ENCODE measurements at places on chromosomes 5 and 9.

DNA sequence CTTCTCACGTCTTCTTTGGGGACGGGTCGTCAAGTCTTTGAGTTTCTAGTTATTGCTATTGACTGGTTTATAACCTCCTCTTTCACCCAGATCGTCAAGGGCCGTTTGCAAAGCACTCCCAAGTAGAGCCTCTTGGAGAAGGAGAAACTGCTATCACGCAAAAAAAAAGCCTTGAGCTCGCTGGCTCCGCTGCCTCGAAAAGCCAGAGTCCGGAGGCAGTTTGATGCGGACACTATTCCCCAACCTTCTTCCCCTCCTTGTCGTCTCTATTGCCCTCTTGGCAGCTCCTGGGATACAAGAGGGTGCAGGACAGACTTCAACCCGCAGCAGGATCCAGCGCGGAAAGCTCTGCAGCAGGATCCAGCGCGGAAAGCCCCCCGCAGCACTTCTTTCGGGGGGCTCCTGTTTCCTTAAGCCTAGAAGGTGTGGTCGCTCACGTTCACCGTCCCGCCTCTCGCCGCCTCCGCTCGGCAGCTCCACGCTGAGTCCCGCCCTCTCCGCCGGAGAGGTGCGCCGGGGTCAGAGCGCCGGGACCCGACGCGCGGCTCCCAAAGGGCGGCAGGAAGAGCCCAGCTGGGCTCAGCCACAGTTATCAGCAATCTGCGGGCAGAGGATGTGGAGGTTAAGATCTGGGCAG, at the start of gene PCDHAC1:
Gene PCDHAC1, plus strand, starts transcription at position 494 of the 637 bp plus-strand sequence. CDS start 594 bp downstream, outside the sequence.
- no peak for DNase-seq

DNA sequence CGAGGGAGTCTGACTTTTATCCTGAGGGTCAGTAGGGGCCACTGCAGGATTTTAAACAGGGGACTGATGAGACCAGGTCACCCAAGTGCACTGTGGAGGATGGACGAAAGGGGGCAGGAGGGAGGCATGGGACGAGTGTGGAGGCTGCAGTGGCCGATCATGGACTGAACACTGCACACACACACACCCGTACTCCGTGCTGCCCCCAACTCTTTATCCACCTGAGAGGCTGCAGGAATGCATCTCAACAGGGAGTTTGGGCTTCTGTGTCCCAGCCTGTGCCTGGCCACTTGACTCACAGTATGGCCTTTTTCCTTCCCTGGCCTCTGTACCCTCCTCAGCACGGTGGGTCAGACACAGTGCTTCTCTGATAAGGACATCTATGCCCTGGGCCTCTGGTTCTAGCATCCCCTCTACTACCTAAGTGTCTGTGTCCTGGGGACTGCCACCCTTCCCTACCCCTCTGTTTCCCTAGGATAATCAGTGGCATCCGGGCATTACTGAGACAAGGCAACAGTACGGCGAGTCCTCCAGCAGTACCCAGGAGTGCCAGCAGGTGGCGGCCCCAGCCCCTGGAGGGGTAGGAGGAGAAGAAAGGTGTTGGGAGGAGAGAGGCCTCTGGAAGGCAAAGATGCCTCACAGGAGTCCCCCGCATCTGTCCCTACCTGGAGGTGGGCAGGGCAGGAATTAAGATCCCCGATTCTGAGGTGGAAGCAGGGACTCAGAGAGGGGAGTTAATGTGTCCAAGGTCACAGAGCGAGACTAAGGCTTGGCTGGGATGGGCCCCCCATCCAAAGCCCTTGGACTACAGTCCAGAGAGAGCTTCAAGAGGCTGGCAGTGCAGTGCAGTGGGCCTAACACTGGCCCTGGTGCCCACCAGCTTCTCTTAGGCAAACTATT, 5.1 kb upstream of the CDX1 start:
- peak; percentile 11 for DNase-seq

- no peak for DNase-seq
Measured at GRCh38 chr5:51544031-51544785, 161.0 kb downstream of the ISL1 start.

GRCh38 chr5:141095263-141095641, 837 bp downstream of the PCDHB2 start:
- no peak for DNase-seq

- no peak for DNase-seq
Measured at GRCh38 chr9:32253731-32254130, 130.7 kb upstream of the ACO1 start.

DNA sequence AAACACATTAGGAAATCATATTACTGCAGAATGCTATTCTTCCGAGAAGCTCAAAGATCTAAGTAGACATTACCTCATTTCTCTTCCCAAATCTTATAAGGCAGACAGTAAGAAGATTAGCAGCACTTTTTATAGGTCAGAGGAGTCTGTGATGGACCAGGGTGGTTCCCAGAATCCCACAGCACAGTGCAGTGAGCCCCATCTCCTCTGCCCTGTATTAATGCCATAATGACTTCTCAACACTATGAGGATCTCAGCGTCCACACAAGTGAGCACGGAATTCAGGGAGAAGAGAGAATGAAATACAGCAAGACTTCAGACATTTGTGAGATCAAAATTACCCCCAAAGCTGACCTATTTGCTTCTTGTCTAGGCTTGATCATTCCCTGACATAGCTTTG, 49.9 kb downstream of the PRUNE2 start:
- no peak for DNase-seq

DNA sequence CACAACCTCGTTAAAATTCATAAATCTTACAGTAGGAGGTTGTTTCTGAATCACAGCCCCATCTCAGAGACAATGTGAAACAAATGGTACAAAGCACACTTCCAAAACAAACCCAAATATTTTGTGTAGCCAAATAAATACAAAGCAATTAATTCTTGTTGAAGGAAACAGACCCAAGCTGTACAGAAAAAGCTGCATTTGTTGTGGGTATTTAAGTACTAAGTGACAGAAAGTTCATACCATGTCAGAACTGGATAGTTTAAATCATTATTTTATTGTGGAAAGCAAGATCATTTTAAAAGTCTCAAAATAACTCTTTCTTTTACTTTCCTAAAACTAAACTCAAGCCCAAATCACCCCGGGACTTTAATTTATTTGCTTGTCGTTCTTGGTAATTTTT, 570.7 kb downstream of the ELAVL2 start:
- no peak for DNase-seq

GRCh38 chr5:16549491-16550206, 67.1 kb downstream of the RETREG1 start:
- DNase-seq = no peak

DNA sequence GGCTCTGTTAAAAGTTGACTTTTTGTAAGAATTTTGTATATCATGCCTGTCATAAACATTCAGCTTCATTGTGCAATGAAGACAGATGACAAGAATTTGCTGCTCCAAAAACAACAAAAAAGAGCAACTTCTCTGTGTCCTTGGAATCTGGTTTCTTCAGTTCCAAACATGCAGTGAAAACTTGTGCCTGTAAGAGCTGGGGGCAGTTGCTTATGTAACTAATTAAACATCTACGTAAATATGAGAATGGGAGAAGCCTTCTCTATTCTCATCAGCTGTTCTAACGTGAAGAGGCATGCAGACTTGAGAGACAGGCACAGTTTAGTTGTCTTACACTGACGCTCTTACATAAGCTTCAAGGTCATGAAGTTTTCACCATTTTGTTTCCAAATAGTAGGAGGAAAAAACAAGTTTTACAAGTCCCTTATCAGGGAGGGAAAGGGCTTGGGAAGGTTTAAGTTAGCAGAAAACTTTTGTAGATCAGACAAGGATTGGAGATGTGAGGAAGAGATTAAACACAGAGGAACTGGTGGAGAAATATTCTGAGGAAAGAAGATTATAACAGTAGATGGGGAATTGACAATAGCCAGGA, 170.4 kb downstream of the RFK start:
- no peak for DNase-seq

- no peak for DNase-seq
Measured at GRCh38 chr9:127705577-127706379, 1.0 kb upstream of the CFAP157 start.

DNA sequence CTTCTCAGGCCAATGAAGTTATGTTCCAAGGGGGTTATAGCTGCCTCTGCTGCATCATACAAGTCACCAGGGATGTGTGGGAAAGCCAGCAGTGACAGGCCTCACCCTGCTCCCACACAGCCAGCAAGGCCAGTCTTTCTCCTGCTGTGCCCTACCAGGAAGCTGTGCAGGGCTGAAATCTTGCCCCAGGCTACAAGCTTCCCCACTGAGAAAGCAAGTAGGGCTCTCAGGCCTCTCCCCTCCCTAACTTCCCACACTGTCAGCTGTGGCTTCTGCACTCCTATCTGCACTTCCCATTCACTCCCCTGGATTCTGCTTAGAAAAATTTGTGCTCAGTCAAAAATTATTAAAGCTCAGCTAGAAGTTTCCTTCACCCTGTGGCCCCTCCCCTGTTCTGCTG, 611.2 kb upstream of the ZNF608 start:
- DNase-seq = no peak

DNA sequence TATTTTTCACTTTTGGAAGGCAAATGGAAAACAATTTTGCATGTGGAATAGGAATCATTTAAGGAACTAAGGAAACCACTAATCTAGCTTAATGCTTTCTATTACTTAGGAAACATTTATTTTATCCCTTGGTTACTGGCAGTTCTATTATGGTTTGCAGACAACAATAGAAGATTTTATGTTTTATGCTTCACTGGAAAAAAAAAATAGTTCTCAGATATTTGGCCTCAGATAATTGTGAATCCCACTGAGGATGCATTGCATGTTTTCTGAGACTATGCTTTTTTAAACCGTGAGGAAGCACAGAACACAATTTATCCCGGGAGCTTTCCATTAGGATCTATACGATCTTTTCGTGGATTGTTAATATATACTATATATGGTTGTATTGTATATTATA, 356.9 kb downstream of the CSNK1G3 start:
- DNase-seq = no peak

- DNase-seq = no peak
Measured at GRCh38 chr9:79014929-79015699, 556.7 kb upstream of the TLE4 start.

- DNase-seq = no peak
Measured at GRCh38 chr9:89702401-89702800, 97.6 kb downstream of the GADD45G start.

- no peak for DNase-seq
Measured at GRCh38 chr9:69755205-69755604, 4.6 kb downstream of the PTAR1 start.

GRCh38 chr5:150593996-150594395, 46.5 kb upstream of the SYNPO start:
- no peak for DNase-seq

GRCh38 chr5:105460721-105461120, 1898.1 kb upstream of the NUDT12 start:
- DNase-seq = no peak

DNA sequence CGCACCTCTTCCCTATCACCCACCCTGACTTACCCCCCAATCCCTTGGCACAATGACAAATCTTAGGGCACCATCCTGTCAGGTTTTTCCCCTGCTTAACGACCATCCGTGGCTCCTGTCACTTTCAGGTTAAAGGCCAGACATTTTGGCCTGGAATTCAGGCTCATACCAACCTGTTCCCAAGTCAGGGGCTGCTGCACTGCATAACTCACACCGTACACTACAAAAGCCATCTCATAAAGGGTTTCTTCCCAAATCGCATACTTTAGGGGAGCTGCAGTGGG, 7.5 kb upstream of the AKNA start:
- no peak for DNase-seq

GRCh38 chr9:124110307-124110915, 98.8 kb downstream of the LHX2 start:
- no peak for DNase-seq

- DNase-seq = no peak
Measured at GRCh38 chr9:33429256-33429985, 18.0 kb downstream of the AQP3 start.

- no peak for DNase-seq
Measured at GRCh38 chr5:21181609-21182125, 1193.7 kb upstream of the CDH18 start.

GRCh38 chr9:121171236-121171635, 30.4 kb downstream of the RAB14 start:
- DNase-seq = no peak

GRCh38 chr5:67425514-67425913, 228.9 kb upstream of the CD180 start:
- DNase-seq = no peak

- DNase-seq = no peak
Measured at GRCh38 chr9:125227761-125228160, 13.4 kb downstream of the HSPA5 start.

GRCh38 chr5:67897431-67897830, 318.1 kb upstream of the PIK3R1 start:
- DNase-seq = no peak

GRCh38 chr9:114015607-114016006, 62.5 kb downstream of the AMBP start:
- no peak for DNase-seq

- DNase-seq = no peak
Measured at GRCh38 chr9:134337469-134337868, 11.2 kb downstream of the RXRA start.

- DNase-seq = no peak
Measured at GRCh38 chr5:132663771-132664695, 6.1 kb downstream of the IL13 start.

GRCh38 chr5:42974536-42974935, 65.6 kb downstream of the ANXA2R start:
- DNase-seq = no peak

DNA sequence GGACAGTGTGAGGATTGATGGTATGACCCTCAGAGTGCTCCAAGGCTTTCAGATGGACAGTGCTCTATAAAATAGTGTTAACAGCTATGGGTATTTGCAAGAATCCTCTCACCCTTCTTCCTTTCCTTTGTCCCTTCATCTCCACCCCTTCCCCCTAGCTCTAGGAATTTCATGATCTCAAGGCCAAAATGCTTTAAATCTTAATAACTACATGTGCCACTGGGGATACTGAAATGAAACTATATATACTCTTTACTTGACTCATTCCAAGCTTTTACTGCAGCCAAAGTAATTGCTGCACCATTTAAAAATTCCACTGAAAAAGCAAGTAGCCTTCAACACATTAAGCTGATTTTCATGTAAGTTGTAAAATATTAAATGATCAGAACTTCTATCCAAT, 361.6 kb upstream of the SLC30A5 start:
- no peak for DNase-seq

DNA sequence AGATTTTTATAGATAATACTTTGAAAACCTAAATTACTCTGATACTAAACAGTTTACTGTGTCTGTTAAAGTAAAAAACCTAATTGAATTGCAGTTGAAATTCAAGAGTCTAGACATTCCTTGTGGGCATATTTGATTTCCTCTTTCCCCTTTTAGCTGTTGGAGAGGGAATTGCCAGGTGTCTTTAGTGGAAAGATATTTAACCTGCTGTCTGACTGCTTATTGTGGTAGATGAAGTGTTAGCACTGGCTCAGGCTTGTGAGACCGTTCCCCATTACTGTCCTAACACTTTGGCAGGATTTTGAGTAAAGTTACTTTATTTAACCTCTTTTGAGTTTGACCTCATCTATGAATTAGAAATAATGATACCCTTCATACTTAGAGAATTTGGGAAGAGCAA, 16.4 kb downstream of the MAP3K1 start:
- DNase-seq = no peak
